ENCODE measurements at places on chromosomes 6 and 20.

GRCh38 chr20:8242827-8243724 lies 111.0 kb downstream of the PLCB1 start:
- no peak for DNase-seq

- DNase-seq: no peak
Measured at GRCh38 chr6:44012078-44012493, 115.2 kb downstream of the MRPL14 start.

DNA sequence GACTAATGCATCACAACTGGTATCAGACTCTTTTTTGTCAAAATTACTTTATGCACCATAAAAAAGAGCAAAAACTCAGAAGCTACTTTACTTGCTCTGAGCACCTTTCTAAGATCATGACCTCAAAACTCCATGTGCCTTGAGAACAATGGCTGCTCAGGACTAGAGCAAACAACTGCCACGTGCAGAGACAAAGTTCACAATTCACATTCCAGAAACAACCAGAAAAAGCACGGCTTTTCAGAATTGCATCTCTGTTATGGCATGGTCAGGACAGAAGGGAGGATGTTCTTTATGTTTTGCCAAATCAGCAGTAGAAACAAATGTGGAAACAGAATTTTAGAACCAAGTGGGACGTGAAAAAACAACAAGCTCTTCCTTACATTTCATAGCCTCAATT lies 70.5 kb downstream of the CNKSR3 start:
- DNase-seq: no peak

DNA sequence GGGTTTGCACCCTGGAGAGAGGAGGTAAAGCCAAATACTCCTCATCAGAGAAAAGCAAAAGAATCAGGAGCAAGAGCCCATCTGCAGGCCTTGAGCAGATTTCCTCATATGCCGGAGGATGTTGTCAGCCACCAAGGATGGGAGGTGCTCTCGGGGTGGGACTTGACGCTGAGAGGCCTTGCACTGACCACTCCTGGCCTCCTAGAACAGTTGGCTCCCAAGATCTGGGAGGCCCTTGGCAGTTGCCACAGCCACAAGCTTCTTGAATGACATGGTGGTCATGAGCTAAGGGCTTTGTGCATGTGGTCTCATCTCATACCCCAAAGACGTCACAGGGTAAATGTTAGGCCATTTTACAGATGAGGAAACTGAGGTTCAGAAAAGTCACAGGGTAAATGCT lies 75.2 kb upstream of the PMEPA1 start:
- no peak for DNase-seq

DNA sequence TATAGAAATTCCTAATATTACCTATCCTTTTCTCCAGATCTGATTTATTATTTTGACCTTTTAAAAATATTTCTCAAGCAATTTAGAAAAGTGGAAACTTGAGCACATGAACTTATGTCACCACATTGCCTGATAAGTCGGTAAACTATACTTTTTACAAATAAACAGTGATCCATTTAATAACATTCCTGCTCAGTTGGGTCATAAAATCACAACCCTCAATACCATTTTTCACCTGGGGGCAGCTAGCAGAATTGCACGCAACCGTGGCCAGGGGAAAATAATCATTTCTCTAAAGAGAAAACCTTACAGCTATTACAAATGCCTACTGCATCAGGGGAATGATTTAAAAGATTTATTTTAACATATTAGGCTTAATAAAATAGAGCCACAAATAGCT lies 614.5 kb downstream of the PHF3 start:
- DNase-seq: no peak

DNA sequence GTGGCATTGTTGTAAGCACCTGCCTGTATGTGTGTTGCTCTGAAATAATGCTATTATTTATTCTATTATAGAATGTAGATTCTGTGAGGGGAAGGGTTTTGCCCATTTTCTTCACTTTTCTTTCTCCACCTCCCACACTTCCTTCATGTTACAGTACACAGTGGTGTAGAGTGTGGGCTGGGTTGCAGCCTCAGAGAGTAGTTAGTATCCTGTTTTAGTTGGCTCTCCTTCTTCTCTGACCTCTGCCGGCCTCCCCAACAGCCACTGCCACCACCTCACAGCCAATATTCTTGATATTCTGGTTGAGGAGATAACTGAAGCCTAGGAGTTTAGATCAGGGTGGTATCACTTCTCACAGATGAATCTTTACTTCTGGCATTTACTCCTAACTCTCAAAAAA lies 143.4 kb downstream of the BCKDHB start:
- no peak for DNase-seq

DNA sequence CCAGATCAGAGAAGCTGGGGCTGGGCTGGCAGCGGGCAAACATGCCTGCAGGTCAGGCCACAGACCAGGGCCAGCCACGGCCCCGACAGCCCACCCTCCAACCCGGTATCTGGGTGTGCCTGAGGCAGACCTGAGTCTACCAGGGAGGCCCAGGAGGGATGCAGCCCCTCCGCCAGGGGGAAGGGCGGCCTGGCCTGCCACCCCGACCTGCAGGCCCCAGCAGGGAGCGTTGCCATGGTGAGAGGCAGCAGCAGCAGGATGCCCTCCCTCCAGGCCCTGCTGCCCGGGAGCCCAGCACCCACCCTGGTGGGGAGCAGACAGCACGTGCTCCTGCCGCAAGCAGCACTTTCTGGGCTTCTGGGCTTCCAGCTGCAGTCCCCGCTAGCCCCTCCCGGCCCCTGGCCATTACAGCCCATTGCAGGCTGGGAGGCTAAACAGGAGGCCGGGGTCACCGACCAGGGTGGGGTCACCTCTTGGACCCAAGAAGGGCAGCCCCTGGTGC lies 3.8 kb upstream of the EEF1A2 start:
- DNase-seq: no peak

- no peak for DNase-seq
Measured at GRCh38 chr6:113997116-113997515, 26.2 kb upstream of the HDAC2 start.

DNA sequence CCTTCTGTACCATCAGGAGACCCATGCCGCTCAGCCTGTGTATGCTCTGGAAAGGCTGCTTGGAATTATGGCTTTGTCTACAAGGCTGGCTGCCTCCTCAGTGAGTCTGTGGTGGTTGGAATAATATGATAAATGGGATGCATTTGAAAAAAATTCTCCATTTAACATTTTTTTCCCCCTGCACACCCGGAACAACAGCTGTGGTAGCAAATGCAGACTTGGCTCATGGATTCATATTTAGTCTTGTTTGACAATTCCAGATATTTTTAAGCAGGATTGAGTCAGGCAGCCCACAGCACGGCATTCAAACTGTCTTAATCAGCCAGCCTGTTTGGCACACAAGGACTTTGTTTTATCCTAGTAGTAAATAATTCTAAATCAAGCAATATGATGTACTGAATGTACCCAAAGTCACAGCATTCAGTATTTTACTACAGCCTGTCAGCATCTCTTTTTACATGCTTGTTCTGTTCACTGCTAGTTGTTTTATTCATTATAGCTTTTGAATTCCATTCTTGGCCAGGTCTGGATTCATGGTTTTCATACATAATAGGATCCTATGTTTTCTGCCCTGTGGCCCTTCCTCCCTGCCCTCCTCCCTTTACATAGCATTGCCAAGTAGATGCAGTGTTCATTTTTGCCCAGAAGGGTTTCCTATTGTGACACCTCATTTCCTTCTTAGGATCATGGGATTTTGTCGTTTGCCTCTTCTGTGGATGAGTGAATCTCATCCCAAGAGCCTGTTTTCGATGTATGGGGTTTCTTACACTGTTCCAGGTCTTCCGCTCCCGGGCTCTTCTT lies 68.1 kb downstream of the LRRC1 start:
- no peak for DNase-seq

DNA sequence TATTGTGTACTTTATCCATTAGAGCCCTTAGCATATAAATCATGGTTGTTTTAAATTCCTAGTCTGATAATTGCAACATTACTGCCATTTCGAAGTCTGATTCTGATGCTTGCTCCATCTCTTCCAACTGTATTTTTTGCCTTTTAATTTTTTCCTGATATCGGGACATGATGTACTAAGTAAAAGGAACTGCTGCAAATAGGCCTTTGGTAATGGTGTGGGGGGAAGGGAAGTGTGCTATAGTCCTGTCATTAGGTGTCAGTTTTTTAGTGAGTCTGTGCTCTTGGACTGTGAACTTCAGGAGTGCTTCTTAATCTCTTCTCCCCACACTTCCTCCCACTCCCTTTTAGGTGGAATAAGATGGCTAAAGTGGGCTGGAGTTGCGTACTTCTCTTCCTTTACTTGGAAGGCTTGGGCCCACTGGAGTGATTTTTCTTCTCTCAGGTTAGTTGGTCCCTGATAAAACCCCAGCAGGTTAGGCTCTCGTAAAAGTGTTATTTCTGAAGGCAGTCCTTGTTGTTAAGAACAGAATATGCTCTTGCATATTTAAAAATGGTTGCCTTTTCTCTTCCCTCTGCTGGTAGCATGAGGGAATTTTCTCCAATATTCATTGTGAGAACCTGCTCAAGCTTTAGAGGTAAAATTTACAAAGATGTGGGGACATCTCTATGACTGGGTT lies 18.1 kb downstream of the STXBP5 start:
- no peak for DNase-seq

DNA sequence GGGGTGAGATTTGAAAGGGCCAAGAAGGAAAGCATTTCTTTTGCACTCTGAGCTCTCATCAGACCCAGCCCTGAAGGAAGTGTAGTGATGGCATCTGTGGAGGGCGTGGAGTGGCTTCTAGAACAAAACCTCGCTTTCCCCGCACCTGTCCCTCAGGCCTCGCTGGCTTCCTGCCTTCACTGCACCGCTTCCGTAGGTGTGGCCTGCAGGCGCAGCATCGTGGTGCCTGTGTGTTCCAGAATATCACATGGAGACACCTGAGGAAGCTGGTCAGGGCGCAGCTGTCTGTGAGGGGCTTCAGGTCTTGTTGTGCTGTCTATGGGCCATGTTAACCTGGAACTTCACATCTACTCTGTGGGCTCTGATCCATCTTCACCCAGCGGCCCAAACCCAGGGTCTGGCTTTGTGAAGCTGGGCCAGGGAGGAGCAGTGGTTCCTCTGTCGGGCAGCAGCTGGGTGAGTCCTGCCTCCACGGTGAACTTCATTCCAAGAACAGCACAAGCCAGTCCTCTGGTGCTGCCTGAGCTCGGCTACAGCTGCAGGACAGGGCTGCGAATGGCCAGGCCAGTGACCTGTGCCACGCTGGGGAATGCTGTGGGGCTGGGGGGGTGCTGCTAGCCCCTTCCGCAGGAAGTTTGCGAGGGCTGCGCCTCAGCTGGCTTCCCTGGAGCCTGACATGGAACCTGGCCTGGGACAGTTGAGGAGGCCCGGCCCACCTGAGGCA lies 40.9 kb downstream of the DSTN start:
- DNase-seq: no peak

- no peak for DNase-seq
Measured at GRCh38 chr6:170130201-170130621, 160.7 kb downstream of the DLL1 start.

- DNase-seq: no peak
Measured at GRCh38 chr20:16528078-16528477, 45.2 kb downstream of the KIF16B start.

- DNase-seq: no peak
Measured at GRCh38 chr20:36319356-36320260, 13.5 kb downstream of the DLGAP4 start.

DNA sequence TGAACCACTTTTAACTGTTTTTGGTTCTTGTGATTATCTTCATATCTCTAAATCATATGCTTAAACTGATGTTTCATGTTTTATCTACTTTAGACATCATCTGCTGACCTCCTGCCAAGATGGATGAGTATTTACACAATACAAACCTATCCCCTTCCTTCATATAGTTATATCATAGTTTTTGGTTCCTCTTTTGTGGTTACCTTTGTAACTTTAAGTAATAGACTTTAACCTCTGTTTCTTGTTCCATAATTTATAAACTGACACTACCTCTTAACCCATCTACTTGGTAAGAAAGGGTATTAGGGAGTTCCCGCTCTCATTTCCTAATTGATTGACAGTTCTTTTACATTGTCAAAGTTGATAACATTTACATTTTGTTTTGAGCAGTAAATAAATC lies 11.9 kb downstream of the PCMT1 start:
- DNase-seq: no peak

DNA sequence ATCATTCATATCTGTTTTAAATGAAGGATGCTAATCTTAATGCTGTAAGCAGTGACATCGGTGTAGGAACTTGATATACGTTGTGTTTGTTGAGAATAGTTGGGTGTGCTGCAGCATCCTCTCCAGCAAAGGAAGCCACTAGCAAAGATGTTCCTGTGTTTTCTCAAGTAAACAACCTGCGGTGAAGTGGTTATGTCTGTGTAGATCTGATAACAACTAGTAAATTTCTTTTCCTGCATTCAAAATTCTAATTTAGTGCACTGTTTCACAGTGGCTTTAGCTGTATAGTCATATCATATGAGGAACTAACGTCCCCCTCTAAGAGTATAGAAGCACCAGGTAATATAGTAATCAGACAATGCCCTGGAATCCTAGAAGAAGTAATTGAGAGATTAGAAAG lies 38.7 kb downstream of the NCOA7 start:
- no peak for DNase-seq

- DNase-seq: no peak
Measured at GRCh38 chr6:170112583-170112860, 178.4 kb downstream of the DLL1 start.

DNA sequence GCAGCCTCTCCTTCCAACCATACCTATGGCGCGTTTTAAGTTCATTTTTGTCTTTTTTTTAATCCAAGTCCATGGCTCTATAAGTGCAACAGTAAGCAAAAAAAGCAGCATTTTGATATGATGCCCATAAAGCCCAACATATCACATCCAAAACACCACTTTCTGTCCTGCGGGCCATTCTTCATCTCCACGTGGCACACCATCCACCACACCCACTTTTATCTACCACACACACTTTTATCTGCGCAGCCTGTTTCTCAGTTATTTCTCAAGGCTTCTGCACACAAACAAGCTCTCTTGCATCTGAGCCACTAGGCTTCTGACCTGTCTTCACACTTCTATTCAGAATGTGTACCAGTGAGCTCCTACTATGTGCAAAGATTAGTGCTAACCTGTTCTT lies 5.3 kb downstream of the GCLC start:
- DNase-seq: no peak

DNA sequence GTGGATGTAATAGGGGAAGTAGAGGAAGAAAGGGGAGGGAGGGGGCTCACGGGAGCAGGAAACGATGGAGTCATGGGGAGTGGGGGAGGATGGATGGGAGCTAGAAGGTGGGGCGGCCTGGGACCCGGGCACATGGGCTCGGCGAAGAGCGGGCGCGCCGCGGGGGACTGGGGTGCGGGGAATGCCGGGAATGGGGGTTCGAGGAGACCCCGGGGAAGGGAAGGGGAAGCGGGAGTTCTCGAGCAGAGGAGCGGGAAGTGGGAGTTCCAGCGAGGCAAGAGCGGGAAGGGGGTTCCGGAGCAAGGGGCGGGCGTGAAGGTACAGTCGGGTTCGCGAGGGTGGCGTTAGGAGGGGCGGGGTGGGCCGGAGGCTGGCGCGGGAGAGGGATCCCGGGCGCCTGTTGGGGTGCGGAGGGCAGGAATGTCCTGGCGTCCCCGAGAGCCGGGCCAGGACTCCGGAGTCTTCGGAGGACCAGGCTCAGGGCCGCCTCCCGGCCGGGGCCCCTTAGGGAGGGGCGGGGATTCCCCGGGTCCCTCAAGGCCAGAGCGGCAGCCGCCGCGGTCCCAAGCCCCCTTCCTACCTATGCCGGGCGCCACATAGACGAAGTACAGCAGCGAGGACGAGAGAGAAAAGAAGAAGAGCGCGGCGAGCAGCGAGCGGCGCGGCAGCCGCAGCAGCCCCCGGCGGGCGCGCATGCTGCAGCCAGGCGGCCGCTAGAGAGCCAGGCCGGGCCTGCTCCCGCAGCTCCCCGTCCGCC lies 504 bp downstream of the B4GALT5 start:
- DNase-seq: no peak
